ENCODE measurements at places on chromosomes 2 and 18.

DNA sequence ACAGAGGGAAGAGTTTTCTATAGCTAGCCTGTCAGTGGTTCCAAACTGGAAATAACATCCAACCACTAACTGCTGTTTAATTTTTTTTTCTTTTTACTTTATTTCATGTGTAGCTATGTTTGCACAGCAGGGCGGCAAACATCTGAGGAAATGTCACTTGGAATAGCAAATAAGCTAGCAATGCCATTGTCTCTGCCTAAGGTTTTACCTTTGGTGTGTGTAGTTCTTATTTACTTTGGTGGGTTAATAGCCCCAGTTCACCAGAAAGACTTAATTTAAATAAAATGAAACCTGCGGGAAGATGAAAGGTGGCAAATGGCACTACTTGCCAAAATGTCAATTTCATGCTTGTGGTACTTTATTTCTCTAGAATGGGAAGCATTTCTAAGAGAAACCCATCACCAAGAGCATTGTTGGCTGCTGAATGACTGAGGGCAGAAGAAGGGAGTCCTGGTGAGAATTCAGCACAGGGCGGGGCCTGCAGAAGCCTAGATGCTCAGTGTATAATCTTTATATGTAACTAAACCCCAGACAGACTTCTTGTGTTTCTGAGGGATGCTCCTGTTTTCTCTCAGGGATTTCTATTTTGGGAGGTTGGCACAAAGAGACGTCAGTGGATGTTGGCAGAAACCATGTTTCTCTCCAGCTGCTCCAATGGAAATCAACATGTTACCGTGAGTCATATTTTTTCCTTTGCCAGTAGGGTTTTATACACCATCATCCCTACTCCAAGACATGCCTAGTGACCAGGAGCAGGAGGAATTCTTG is 300.4 kb upstream of the NT5C1B start:
- DNase-seq: no peak

DNA sequence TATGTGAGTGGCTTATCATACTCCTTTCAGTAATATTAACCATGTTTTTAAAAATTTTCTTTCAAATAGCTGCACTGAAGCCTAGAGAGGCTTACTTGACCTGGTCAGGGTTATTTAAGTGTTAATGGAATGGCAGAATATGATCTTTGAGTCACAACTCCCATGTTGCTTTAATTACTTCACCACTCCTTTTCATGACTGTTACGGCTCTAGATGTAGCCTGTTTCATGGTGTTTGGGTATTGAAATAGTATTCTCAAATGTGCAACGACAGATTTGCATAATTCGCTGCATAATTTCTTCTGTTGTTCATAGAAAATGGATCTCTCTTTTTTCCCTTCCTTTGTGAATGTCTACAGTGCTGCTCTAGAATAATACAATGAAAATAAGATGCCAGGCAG is 51.6 kb upstream of the PLA2R1 start:
- DNase-seq: no peak

DNA sequence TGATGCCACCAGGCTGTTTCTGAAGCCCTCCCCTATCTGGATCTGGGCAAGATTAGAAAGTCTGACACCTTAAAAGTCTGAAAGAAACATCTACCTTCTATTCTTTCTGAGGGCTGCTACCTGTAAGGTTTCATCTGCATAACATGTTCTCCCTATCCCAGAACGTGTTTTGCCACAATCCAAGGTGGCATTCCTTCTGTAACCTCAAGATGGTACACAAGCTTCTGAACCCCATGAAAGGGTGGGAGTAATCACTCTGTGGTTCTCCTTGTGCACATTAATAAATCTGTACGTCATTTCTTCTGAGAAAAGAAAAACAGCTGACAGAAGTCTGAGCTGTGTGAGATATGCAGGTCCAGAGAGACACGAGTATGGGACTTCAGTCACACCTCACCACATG is 41.8 kb upstream of the MSH6 start:
- DNase-seq: no peak

- no peak for DNase-seq
These were observed 555.0 kb upstream of the TMEFF2 start for GRCh38 chr2:192749611-192750200.

DNA sequence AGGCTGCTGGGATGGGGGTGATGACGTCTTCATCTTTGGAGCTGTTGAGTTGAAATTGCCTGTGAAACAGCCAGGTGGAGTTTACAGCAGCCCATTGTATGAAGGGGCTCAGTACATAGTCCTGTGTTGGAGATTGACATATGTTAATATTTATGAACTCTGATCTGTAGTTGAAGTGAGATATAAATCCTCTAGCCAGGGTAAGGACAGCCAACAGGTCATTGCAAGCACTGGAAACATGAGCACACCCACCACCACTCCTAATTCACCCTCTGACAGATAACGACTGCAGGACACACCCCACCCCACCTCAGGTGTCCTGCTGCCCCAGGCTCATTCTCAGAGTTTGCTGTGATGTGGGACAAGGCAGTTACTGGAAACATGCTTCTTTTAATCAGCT is 112.4 kb upstream of the TRIB2 start:
- DNase-seq: no peak

GRCh38 chr2:238439917-238440316 is 13.2 kb downstream of the ASB1 start:
- DNase-seq: no peak

DNA sequence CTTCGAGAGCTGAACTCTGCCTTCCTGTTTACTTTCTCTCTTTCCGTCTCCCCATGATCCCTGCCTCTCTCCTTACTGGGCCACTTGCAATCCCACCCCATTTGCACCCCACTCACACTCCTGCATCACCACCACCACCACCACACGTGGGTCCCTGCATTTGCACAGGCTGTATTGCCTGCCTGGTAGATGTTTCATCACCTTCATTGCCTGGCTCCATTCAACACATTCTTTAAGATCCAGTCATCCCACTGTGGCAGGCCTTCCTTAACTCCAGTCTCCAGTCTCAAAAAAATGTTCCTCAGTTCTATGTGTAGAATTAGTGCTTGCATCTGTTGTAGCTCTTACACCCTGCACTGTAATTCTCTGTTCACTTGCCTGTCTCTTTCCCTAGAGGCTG is 13.9 kb downstream of the NOSTRIN start:
- DNase-seq: no peak

DNA sequence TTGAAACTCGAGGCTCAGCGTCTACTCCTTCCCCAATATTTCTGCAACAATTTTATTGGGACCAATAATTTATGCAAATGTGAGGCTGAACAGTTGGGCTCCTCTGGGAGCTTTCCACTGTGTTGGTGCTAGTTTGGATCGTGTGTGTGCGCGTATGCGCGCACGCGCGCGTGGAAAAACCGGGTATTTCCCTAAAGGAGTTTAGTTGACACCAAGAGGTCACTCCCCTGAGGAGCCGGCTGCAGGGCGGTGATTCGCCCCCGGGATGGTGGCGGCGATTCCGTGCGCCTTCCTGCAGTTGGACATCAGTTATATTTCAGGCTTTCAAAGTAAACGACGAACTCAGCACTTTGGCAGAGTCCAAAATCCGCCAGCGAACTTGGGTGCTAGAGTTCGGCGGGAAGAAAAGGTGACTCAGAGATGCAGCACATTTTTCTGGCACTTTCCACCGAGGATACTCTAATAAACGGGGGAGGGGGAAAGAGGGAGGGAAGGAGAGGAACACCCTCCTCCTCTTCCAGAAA is 186.5 kb upstream of the FANCL start:
- peak; percentile 41 for DNase-seq

DNA sequence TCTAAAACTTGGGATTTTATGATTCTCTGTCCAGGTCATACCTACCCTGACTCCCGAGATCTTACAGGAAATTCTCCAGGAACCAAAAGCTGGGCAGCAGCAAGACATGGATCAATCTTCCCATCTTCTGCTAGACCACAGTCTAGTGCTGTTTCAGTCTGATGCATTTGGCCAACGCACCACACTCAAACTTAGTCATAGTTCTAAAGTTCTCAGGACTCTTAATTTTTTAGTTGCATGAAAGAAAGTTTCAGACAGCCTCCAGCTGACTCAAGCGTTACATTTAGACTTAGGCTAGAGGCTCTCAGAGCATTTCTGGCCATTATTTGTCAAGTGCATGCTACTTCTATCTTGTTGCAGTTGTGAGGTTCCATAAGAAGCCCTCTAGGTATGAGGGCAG is 230.1 kb upstream of the CCDC150 start:
- DNase-seq: no peak

DNA sequence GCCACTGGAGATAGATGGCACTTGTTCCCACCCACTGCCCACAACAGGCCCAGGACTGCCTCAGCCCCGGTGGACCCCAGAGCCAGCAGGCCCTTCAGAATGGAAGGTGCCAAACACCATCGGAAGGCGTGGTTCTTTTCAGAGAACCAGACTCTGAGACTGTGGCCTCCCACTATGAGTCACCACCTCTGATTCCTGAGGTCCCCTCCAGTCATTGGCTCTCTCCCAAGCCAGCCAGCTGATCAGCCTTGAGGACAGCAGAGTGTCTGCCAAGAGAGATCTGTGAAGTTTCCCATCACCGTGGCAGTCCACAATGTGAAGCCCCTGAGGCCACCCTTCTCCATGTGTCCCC is 10.4 kb upstream of the MAP3K2 start:
- no peak for DNase-seq

GRCh38 chr2:215693193-215693998 is 257.5 kb upstream of the FN1 start:
- DNase-seq: no peak

- no peak for DNase-seq
These were observed 67.6 kb downstream of the CD226 start for GRCh38 chr18:69880083-69880482.

DNA sequence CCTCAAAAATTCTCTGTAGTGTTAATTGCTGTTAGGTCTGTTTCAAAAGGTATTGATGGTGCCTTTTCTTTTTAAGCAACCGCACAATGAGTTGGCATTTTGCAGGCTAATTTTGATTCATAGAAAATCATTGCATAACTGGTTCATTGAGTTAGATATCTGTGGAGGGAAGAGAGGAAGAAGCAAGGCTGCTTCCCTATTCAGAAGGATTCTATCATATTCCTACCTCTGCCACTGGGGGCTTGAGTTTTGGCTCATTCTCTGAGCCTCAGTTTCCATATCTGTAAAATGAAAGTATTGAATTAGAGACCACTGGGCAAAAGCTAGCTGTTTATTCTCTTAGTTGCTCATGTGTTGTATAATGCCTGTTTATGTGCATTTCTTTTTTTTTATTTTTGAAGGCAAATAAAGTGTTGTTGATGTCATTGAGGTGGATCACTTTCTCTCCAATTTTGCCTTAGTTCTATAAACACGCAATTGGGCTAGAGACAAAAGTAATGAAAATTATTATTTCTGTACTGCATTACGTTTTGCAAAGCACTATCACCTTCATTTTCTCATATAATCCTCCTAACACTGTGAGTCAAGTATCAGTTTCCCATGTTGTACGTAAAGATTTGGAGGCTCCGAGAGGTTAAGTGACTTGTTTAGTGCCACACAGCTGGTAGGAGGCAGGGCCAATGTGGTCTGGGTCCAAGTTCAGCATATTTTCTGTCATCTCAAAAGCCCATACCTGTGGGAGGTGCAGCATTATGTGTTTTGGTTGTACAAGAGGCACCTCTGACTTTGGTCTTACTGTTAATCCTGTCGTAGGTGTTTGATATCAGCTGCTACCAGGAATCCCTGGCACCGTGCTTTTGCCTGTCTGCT is 5.9 kb downstream of the TRIB2 start:
- DNase-seq: no peak

GRCh38 chr2:197677483-197677882 is 2.1 kb upstream of the RFTN2 start:
- no peak for DNase-seq

DNA sequence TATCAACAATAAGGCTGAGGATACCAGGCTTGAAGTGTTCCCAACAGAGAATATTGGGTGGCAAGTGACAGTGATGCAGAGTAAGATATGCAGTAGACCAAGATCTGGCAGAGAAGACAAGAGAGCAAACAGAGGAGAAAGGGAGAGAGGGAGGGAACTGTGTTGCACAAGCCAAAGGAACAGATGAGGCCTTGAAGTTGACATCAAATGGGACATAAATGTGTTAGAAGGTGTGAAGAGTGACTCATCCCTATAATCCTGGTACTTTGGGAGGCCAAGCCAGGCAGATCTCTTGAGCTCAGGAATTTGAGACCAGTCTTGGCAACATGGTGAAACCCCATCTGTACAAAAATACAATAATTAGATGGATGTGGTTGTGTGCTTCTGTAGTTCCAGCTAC is 342.9 kb downstream of the PARD3B start:
- DNase-seq: no peak

DNA sequence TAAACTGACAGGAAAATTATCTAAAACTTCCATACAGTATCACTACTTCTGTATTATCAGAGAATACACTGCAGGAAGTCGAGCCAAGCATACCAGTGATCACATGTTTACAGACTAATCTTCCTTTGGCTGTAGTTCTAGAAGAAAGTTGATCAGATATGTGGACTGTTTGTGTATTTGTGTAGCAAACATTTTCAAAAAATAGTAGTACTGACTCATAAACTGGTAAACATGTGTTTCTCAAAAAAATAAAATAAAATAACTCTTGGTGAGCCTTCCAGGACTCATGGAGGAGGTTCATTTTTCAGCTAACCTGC is 148.9 kb upstream of the SLC39A10 start:
- no peak for DNase-seq

GRCh38 chr2:179657068-179657595 is 204.3 kb downstream of the ZNF385B start:
- no peak for DNase-seq

GRCh38 chr2:70062270-70062669 is 25.0 kb upstream of the PCBP1 start:
- DNase-seq: no peak

- DNase-seq: no peak
These were observed 1.0 kb upstream of the CHST10 start for GRCh38 chr2:100418406-100418962.

- no peak for DNase-seq
These were observed 1257.8 kb upstream of the NRXN1 start for GRCh38 chr2:52289741-52290140.

DNA sequence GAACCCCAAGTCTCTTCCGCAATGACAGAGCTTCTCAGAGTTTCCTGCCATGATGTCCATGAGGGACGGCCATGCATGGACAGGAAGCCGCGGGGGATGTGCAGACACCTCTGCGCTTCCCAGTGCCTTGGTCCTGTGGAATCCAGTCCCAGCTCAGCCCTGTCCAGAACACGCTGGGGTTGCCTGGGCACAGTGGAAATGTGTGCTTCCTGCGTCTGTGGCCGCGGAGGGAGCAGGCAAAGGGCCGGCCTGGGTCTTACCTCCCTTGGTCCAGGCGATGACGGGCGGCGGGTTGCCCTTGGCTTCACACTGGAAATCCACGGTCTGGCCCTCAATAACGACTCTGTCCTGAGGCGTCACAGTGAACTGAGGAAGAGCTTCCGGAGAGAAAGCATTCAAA is 79.6 kb downstream of the PXDN start:
- no peak for DNase-seq

DNA sequence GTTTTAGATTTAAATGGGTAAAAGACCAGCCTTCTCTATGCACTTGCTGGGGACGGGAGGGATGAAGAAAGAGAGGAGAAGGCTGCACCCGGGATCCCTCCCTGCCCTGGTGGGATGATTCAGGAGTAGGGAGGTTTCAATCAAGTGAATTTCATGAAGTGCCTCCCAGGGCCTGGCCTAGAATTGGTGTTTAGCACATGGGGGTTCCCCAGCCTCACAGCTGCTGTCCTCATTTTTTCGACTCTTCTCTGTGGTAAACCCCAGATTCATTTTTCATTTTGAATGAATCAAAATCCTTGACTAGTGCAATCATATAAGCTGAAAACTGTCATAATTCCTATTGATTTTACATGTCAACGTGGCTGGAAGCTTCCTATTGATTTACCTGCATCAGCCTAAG is 81.1 kb downstream of the LPIN1 start:
- no peak for DNase-seq
